ENCODE measurements at places on chromosomes 6 and 20.

DNA sequence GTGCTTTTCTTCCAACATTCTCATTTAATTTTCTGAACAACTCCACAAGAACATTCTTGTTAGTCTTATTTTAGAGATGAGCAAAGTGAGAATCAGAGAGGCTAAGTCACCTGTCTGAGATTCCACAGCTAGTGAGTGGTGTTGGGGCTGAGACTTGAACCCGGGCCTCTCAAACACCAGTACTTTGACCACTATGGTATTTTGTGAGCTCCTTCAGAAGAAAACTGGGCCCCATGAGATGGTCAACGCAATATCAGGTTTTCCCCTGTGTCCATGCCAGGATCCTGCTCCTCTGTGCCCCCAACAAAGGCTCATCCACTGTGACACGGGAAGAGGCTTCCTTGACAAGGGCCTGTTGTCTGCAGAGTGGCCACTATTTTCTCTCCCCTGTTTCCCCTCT is 51.9 kb downstream of the MAFB start:
- DNase-seq: no peak

GRCh38 chr20:25018841-25019240 is 26.3 kb upstream of the APMAP start:
- DNase-seq: no peak

DNA sequence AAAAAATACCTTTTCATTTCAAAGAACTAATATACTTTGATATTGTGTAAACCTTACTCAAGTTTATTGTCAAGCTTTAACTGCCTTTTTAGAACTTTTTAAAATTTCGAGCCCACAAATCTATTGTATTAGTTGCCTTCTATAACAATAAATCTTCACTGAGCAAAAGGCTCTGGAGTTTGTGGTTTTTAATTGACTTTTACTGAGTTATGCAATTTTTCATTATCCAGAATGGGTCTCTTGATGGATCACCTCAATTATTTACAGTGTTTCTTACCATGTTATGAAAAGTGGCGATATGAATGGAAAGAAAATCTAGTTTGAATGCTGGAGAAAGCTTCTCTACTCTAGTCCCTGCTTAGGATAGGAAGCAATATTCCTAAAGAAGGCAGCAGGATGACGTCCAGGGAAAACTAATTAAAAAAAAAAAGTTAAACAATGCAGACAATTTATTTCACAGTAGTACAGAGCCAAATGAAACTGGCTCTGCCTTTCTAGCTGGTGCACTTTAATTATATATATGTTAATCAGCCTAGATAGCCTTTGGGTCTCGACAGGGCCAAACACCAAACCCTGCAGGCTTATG is 5.0 kb downstream of the ID4 start:
- DNase-seq: no peak

GRCh38 chr6:132592855-132593254 is 3.3 kb upstream of the TAAR5 start:
- DNase-seq: no peak

DNA sequence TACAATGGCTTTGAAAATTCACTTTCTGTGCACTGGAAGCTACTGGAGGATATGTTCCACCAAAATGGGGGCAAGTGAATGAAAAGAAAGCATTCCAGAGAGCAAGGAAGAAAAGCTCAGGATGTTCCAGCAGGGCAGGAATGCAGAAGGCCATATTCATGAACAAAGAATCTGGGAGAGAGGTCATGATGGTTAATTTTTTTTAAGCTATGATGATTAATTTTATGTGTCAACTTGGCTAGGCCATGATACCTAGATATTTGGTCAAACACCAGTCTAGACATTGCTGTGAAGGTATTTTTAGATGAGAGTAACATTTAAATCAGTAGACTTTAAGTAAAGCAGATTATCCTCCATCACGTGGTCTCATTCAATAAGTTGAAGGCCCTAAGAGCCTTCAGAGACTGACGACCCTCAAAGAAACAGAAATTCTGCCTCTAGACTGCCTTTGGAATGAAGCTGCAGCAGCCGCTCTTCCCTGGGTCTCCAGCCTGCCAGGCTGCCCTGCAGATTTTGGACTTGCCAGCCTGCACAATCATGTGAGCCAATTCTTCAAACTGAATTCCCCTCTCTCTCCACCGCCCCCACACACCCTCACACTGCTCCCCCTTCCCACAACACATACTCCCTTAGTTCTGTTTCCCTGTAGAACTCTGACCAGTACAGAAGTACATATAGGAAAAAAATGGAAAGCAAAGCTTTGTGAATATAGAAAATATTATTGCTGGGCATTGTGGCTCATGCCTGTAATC is 20.1 kb upstream of the GCM1 start:
- DNase-seq: no peak

- DNase-seq: peak; percentile 61
Measured at GRCh38 chr6:26594730-26595632, 1.8 kb upstream of the ABT1 start.

DNA sequence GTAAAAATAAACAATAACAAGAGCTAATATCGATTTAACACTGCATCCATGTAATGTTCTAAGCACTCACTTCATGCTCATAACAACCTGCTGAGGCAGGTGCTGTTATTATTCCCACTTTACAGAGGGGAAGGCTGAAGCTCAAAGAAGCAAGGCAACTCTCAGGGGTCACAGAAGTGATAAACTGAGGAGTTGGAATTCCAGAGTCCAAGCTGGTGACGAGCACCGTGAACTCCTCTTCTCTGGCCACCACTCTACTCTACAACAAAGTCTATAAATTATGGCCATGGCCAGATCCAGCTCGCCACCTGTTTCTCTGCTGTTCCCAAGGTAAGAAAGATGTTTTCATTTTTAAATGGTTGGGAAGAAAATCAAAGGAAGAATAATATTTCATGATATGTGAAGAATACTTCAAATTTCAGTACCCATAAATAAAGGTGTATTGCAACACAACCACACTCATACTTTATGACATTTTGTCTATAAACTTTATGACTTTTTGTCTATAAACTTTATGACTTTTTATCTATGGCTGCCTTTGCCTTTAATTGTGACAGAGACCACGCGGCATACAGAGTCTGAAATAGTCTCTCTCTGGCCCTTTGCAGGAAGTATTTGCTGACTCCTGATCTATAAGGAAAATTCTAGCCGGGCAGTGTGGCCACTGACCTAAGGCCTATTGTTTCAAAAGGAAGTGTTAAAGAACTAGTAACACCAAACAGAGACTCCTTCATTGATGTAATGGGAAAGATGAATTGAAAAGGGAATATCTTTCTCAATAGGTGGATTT is 113.2 kb upstream of the KCNG1 start:
- DNase-seq: no peak

- DNase-seq: no peak
Measured at GRCh38 chr6:87656857-87657256, 45.2 kb downstream of the AKIRIN2 start.

GRCh38 chr20:56924292-56925081 is 295.4 kb downstream of the TFAP2C start:
- DNase-seq: peak; percentile 32

GRCh38 chr20:18718129-18718528 is 95.5 kb upstream of the SCP2D1 start:
- no peak for DNase-seq

DNA sequence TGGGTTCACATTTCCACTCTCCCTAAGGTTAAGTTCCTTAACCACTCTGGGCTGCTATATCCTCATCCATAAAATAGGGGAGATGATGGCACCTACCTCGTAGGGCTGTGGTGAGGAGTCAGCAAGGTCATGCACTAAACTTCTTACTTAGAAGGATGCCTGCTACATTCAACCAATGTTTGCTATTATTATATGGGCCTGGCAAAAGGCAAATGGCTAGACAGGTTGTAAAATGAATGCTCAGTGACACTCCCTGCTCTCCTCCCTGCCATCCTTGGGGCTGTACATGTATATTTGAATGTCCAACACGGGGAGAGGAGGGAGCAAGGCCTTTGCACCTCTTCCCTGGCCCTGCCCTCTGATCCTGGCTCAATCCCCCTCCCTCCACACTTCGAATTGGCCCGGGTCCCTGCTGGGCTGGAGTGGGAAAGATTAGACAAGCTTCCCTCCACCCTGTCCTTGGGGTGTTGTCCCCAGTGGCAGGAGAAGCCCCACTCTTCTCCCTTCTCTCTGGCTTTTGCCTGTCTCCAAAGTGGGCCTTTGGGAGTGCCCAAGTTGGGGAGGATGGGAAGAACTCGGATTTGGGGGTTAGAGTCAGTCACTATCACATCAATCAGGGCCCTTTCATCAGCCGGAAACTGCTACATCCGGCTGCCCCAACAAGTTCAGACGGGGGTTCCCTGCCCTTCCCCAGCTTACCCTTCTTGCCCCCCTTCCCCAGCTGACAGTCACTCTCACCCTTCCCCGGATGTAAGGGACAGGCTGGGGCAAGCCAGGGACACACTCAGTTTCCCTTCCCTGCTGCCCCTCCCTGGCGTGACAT is 36.3 kb upstream of the VEGFA start:
- DNase-seq: peak; percentile 13

GRCh38 chr6:34982424-34982852 is 93.4 kb downstream of the ANKS1A start:
- peak; percentile 18 for DNase-seq

GRCh38 chr6:106421496-106421895 is 61.0 kb downstream of the CRYBG1 start:
- no peak for DNase-seq

DNA sequence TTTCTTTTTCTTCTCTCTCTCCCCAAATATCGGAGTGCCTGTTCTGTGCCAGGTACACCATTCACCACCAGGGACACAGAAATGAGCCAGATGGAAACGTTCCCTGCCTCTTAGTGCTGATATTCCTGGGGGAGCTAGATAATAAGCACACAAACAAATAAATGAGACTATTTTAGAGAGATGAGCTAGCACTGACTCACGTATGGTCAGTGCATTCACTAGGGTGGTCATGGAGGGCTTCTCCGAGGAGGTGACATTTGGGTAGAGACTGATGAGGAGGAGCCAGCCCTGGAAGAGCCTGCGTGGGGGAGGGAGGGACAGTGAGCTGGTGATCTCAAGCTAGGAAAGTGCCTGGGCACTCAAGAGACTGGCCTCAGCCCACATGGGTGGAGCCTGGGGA is 252.3 kb upstream of the KCNG1 start:
- DNase-seq: no peak

- peak; percentile 34 for DNase-seq
Measured at GRCh38 chr6:82959385-82959941, 106.2 kb downstream of the UBE3D start.

GRCh38 chr6:63525186-63525878 is 46.9 kb upstream of the LOC128125822 start:
- DNase-seq: no peak

- no peak for DNase-seq
Measured at GRCh38 chr20:54173653-54174456, at the start of gene CYP24A1. Gene CYP24A1, minus strand, starts transcription at chr20:54173986. Its CDS starts 407 bp downstream, at chr20:54173579.

DNA sequence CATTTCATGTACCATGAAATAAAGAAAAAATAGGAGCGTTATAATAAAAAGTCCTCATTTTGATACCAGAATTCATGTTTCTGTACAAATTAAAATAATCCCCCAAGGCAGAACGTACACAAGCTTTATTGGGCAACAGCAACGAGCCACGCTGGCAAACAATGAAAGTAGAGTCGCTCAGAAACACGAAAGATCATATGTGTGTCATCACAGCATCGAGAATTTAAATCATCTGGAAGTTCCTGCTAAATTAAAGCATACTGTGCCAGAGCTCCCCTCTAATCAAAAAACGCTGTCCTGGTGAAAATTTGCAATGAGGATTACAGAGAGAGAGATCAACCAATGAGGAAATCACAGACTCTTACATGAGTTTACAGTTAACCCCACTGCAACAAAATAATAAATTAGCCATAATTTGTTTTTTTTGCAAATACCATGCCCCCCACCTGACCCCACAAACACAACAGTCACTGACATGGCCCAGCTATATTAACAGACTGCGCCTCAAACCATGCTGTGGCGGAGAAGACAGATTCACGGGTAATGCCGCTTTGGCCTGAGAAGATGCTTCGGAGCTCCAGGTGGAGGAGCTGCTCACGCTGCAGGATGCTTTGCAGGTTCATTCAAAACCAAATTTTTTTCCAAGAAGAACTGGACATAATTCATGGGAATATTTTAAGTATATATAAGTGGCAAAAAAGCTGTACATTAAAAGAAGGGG is 54.3 kb upstream of the NFATC2 start:
- peak; percentile 52 for DNase-seq

DNA sequence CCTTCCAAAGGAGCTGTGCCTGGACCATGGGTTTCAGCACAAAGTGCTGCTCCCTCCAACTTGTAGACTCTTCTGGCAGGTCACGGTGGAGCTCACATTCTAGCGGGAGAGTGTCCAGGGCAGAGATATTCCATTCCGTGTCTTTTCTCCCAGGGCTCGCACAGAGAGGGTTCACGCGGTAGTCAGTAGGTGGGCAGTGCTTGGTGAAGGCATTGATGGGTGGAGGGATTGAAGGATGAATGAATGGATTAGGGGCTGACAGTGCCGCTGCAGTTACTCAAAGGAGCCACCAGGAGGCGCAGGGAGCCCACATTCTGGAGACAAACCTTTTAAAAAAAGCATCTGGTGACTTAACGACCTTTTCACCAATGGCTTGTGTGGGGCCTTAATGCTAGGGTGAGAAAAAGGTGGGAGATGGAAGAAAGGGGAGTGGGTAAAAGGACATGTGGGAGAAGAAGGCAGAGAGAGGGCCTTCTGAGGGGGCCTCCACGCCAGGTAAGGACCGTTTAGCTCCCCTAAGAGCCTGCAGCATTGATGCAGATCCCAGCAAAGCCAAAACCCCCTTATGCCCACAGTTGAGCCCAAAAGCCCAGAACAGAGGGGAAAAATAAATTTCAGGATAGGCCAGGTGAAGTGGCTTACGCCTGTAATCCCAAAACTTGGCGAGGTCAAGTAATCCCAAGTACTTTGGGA is 17.5 kb upstream of the FAM110A start:
- peak; percentile 69 for DNase-seq

- DNase-seq: no peak
Measured at GRCh38 chr6:144935181-144935580, 650.0 kb downstream of the UTRN start.

- DNase-seq: no peak
Measured at GRCh38 chr6:93139408-93140081, 279.8 kb downstream of the EPHA7 start.

- no peak for DNase-seq
Measured at GRCh38 chr20:53157443-53158408, 185.6 kb downstream of the TSHZ2 start.

DNA sequence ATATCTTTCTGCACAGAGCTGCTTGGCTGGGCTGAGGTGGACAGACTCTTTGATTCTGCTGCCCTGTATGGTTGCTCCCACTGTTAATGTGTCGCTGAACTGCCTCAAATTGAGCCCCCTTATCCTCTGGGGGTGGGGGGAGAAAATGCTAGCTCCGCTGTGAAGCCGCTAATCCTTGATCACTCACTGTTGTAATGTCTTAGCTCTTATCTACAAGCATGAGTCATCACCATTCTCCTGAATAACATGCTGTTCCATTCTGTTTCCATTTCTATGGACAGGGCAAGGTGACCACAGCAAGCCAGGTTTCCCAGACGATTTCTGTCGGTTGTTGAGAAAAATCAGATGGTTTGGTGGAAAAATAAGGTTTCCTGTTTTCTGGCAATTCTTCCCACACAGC is 218.4 kb upstream of the GGTLC1 start:
- DNase-seq: no peak

GRCh38 chr20:23270382-23270911 is 80.1 kb upstream of the NXT1 start:
- peak; percentile 61 for DNase-seq
